ENCODE measurements at places on chromosomes 6 and 20. TPM values are rescaled to one million over a fixed set of nuclear protein-coding genes. Genes with fewer than 3 reads are reported as not detected.
A peak's percentile ranks its signal among the peaks of the same experiment; 100 is the strongest.

The MATN4 gene
- 0.10 TPM for total RNA-seq

DNA sequence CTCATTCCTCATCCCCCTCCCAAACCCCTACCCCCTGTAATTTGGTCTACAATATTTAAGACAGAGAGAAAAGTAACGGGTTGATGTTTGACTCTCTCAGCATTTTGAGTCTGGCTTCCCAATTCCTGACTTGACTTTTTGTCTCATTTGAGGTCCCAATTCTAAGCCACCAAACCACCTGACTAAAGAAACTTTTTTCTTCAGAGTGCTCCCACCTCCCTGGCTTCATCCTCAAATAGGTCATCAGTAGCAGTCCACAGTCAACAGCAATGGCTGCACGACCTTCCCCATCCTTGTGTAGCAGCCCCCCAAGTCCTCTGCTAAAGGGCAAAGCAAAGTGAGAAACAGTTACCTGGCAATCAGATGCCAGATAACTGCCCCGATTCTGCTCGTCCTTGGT, 1.8 kb downstream of the PLEKHG1 start:
- peaks cover 15% of the 10 kb centered on the region for H3K4me1 ChIP-seq
- no peak overlapping the region for H3K27ac ChIP-seq

GRCh38 chr6:27605401-27606342, 132.8 kb upstream of the ZNF184 start:
- no peaks in the 10 kb centered on the region for H3K36me3 ChIP-seq
- peak overlapping the region; percentile 78 for H3K4me3 ChIP-seq
- H3K27ac ChIP-seq: peak overlapping the region; percentile 79
- no peak for DNase-seq
- H3K27me3 ChIP-seq: peaks cover 14% of the 10 kb centered on the region

The THBS2 gene
- 1,906 TPM for total RNA-seq

DNA sequence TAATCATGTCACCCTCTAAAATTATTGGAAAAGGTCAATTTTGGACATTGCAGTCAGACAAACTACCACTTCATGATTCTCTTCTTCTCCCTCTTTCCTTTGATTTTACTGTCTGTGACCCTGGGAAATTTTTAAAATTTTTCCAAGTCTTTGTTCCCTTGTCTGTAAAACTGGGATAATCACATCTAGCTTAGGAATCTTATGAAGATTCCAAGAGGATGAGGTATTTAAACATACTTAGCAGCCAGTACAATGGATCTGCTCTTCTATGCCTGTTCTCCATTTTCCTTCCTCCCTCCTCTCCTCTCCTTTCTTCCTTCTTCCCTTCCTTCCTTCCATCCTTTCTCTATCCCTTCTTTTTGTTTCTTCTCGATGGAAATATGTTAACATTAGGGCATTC, 651.6 kb upstream of the MARCKS start:
- no peaks in the 10 kb centered on the region for H3K27me3 ChIP-seq
- H3K27ac ChIP-seq: peak overlapping the region; percentile 60
- no peak overlapping the region for H3K4me3 ChIP-seq
- no peak for DNase-seq

The DNPH1 gene
- 24.5 TPM for total RNA-seq

The ELOVL2 gene
- total RNA-seq: 18.1 TPM

- no peak for DNase-seq
- no peaks in the 10 kb centered on the region for H3K27me3 ChIP-seq
- peak overlapping the region; percentile 57 for H3K27ac ChIP-seq
- peak overlapping the region; percentile 43 for H3K4me3 ChIP-seq
- peaks cover 12% of the 10 kb centered on the region for H3K4me1 ChIP-seq
Observed at GRCh38 chr6:148700047-148700715, 46.6 kb upstream of the UST start.

The SMLR1 gene
- not detected for total RNA-seq

The ADGRF5 gene
- total RNA-seq: not detected

GRCh38 chr6:11126876-11127275, 15.4 kb upstream of the ERVFRD-1 start:
- H3K36me3 ChIP-seq: peaks cover 3% of the 10 kb centered on the region
- peaks cover 67% of the 10 kb centered on the region for H3K4me1 ChIP-seq
- H3K27me3 ChIP-seq: no peaks in the 10 kb centered on the region
- no peak overlapping the region for H3K4me3 ChIP-seq
- DNase-seq: no peak
- H3K27ac ChIP-seq: no peak overlapping the region

- no peak for DNase-seq
- H3K4me3 ChIP-seq: no peak overlapping the region
- H3K4me1 ChIP-seq: peaks cover 6% of the 10 kb centered on the region
- H3K27me3 ChIP-seq: no peaks in the 10 kb centered on the region
- H3K27ac ChIP-seq: no peak overlapping the region
- peaks cover 10% of the 10 kb centered on the region for H3K36me3 ChIP-seq
Observed at GRCh38 chr6:100504786-100505737, 40.3 kb upstream of the SIM1 start.

DNA sequence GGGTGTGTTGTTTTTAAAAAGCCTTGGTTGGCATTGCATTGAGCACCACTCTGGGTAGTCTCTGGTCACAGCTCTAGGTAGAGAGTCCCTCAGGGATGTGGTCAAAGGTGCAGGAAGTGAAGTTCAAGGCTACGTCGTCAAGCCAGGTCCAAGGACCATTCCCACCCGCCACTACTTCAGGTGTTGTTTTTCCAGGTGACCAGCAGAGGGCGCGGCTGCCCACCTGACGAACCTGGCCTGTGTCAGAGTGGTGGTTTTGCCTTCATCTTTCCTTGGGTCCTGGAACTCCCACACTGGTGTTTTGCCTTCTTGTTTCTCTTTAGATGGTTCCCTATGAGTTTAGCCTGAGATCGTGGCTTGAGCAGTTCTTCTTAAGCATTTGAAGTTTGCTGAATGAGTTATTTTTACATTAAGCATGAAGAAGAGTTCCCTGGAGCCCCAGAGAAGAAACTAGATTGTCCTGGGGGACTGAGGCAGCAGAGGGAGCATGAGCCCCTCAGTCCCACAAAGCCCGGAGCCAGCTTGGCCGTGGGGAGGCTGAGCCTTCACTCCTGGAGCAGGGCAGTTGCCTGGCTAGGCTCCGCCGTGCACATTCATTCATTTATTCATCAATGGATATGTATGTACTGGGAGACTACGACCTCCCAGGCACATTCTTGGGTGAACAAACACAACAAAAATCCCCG, 5.6 kb upstream of the PHACTR3 start:
- no peaks in the 10 kb centered on the region for H3K36me3 ChIP-seq
- H3K27me3 ChIP-seq: peaks cover 66% of the 10 kb centered on the region
- no peaks in the 10 kb centered on the region for H3K4me1 ChIP-seq
- no peak overlapping the region for H3K4me3 ChIP-seq
- H3K27ac ChIP-seq: no peak overlapping the region

- H3K36me3 ChIP-seq: no peaks in the 10 kb centered on the region
- no peak for DNase-seq
- peaks cover 18% of the 10 kb centered on the region for H3K27me3 ChIP-seq
- H3K27ac ChIP-seq: no peak overlapping the region
- no peaks in the 10 kb centered on the region for H3K4me1 ChIP-seq
Observed at GRCh38 chr6:156533872-156534524, 243.2 kb upstream of the ARID1B start.

DNA sequence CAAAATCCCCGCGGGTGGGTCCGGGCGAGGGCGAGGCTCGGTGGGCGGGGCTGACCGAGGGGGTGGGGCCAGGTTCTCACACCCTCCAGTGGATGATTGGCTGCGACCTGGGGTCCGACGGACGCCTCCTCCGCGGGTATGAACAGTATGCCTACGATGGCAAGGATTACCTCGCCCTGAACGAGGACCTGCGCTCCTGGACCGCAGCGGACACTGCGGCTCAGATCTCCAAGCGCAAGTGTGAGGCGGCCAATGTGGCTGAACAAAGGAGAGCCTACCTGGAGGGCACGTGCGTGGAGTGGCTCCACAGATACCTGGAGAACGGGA, 809 bp downstream of the HLA-G start:
- H3K4me1 ChIP-seq: no peaks in the 10 kb centered on the region
- H3K27ac ChIP-seq: no peak overlapping the region
- no peak overlapping the region for H3K4me3 ChIP-seq
- DNase-seq: no peak
- peaks cover 1% of the 10 kb centered on the region for H3K36me3 ChIP-seq

Data from chondrocyte (in vitro differentiated cells).